Pons (tissue), 1 donor: ENCODE measurements at places on chromosomes 2 and 18.

GRCh38 chr2:58449286-58450010 lies 208.3 kb upstream of the FANCL start:
- peak; percentile 63 for DNase-seq

DNA sequence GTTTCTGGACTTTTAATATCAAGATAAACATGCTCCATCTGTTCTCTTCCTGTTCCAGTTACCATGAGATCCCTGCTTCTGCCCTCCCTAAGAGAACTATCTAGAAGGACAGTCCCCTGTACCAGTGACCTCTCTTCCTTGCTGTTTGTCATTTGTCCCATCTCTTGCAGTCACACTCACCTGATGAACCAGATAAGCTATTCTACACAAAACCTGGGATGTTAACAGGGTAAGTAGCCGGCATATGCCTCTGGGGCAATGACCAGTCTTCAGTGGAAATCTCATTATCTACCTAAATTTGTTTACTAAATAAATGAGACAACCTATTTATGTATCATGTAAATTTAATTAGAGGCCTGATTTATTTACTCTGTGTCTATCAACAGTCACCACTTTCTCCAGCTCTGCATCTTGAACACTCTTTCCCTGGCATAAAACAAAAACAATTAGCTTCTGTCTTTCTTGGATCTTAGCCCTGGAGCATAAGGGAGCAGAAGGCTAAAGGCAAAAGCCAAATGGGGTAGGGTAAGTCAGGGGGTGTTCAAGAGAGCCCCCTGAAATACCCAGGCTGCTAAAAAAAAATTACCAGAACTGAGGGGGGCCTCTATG lies 337.7 kb downstream of the ALK start:
- peak; percentile 7 for DNase-seq

DNA sequence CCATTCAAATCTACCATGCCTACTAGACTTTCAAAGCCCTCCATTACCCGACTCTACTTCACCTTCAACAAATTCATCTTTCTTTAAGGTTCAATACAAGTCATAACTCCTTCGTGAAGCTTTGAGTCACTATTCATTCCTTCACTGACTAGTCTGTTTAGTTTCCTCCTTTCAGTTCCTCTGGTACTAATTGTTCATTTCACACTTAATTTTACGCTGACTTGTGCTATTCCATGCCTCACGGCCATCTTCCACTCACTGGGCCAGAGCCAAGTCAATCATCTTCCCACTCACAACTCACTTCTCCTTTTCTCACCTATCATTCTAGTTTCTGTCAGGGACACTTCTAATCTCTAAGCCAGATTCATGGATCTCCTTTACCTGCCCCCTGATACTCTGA lies 136.2 kb downstream of the MTX2 start:
- no peak for DNase-seq

DNA sequence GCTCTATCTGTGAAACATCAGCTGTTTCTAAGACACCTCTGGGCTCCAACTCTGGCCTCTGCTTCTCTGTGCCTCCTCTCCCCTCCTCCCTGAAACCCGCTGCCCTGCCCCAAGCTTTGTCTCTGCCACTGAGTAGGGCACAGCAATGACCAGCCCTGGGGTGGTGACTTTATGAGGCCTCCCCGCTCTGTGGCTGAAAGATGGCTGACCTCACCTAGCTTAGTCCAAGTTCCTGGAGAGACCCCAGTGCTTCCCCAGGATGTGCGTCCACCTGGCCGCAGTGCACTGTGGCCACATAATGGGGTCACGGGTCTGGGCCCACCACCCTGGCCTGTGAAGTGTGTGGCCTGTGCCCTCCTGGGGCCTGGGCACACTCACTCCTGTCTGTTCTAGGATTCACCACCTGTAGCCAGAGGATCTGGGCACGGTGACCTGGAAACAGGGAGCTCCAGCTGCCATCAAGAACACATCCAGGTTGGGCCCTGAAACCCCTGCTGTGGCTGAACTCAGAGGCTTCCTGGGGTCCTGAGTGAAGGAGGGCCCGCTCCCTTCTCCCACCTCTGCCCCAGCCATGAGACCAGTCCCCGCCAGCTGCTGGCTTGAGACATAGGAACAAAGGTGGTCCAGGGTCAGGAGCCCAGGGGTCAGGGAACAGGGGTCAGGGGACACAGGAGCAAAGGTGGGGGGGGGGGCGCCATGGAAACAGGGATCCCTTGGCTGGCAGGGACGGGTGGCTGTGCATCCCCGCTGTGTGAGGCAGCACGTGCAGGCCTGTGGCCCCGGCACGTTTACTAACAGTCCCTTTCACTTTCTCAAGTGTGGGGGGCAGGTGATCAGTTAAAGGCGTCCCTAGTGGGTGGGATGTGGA lies 29.3 kb upstream of the OTOS start:
- DNase-seq, result no peak

DNA sequence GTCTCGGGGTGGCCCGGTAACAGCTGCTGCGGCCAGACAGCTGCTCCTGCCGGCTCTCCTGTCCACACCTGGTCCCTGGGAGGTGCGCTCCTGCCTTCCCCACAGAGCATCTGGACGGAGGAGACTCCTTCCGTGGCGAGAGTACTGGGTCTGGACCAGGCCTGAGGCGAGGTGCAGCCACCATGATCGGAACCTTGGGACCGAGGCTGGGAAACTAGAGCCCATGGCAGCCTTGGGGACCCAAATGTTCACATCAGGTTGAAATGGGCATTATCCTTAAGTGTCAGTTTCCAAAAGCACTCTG lies 628 bp downstream of the GIGYF2 start:
- peak; percentile 27 for DNase-seq

GRCh38 chr18:67864677-67865340 lies 348.3 kb upstream of the DSEL start:
- no peak for DNase-seq

DNA sequence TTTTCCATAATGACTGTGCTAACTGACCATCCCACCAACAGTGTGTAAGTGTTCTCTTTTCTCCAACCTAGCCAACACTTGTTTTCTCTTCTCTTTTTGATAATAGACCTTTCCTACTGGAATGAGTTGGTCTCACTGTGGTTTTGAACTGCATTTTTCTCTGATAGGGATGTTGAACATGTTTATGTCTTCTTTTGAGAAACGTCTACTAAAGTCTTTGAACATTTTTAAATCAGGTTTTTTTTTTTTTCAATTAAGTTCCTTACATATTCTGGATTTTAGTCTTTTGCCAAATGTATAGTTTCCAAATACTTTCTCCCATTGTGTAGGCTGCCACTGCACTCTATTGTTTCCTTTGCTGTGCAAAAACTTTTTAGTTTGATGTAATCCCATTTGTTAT lies 405.5 kb upstream of the FIGN start:
- no peak for DNase-seq

DNA sequence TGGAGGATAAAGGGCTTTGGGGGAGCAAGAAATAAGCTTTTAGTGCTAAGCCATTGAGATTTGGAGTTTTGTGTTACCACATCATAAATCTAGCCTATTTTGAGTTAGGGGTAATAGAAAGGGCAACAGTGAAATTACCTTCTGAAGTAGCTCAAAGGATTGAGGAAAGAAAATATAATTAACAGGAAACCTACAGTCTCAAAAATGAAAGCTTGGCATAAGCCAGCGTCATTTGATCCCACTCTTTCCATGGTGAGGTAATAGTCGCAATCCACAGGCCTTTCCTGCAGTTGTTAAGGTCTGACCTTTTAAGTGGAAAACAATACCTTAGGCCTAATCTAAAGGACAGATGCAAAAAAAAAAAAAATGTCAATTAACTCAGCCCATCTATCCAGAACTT lies 182.7 kb downstream of the UXS1 start:
- DNase-seq, result no peak

DNA sequence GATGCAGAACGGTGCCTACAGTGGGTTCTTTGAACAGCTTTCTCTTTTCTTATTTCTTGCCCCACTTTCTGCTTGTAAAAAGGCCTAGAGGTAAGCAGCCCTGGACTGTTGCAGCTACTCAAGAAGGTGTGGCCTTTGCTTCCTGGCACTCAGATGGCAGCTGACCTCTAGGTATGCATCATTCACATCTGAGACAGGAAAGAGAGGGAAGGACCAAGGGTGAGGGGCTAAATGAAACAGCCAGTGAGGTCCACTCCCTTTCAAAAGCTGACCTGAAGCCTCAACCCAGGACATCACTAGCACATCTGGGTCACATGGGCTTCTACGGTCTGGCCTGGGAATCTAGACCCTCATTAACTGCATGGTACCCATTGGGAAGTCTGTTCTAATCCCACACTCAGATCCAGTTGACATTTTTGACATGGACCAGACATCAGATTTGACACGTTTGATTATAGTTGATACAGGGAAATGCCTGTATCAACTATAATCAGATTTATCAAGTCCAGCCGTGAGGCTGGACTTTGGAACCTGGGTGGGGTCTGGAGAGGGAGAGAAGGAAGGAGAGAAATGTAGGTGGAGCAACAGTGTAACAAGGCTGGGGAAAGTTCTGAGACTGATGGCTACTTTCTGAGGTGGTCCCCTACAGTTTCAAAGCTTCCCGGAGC lies 60.2 kb downstream of the E2F6 start:
- no peak for DNase-seq

DNA sequence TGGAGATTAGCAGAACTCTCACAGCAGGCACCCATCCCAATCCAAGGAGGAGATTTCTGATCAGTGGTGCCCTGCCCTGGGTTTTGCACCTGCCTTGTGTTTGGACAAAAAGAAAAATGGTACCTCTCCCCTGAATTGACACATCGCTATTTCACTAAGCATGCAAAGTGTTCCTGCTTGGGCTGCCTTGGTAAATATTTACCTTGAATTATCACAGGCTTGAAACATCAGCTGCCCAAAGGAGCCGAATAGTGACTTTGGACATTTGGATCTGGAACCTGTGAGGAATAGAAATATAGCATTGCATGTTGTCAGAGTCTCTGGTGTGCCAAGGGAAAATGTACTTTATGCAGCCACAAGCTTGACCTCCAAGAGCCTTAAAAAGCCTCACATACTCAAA lies 926.4 kb upstream of the FANCL start:
- DNase-seq, result no peak

DNA sequence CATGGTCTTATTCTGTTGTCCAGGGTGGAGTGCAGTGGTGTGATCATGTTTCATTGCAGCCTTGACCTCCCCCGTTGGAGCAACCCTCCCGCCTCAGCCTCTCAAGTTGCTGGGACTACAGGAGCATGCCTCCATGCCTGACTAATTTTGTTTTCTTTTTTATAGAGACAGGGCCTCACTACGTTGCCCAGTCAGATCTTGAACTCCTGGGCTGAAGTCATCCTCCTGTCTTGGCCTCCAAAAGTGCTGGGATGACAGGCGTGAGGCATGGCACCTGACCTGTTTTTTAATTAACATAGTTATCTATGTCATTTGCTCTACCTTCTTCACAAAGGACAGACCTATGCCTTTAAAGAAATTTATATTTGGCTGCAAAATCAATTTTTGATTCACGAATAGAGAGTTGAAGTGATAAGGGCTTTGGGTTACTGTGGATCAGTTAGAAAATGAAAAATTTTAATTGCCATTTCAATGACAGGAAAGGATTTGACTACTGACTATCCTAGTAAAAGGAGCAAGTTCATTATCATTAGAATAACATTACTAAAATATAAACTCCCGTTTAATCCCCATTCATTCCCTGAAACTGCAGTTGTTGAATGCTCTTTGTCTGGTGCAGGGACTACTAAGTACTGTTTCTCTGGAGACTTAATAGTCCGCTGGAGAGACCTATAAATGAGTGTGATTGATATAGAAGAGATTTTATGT lies 3.7 kb downstream of the RNF138 start:
- no peak for DNase-seq

DNA sequence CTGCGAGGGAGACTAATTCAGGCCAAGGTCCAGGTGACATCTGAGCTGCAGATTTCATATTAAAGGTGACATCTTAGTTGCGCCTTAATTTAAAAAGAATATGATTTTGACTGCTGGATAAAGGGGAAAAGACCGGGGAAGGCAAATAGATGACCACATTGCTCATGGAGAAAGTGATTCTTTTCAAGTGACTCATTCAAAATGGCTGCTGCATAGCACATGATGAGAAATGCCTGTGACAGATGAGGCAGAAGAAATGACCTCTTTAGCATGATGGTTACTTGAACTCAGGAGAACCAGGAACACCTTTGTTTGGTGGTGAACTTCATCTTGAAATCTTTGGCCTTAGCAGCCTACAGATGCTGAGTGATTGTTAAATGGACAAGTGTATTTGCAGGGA lies 385.8 kb upstream of the TRIB2 start:
- no peak for DNase-seq

- no peak for DNase-seq
These were observed 730.4 kb downstream of the METTL4 start for GRCh38 chr18:1840878-1841277.

DNA sequence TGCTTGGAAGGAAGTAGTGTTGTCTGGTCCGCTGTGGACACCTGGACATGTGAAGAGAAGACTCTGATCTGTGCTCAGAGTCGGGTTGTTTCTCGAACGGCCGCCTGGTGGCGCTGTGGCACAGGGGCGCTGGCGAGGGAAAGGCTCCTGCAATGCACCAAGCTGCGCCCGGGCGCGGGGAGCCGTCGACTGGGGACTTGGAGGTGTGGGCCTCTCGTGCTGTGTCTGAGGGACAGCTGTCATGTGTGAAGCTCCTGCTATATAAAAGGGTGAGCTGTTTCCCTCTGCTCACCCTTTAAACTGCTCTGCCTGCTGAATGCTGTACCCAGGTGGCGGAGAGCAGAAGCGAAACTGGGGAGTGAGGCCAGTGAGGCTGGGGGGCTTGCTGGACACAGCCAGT lies 44.0 kb downstream of the GNAL start:
- peak; percentile 45 for DNase-seq

GRCh38 chr2:204109681-204110080 lies 173.1 kb downstream of the ICOS start:
- no peak for DNase-seq

- DNase-seq, result no peak
These were observed 657 bp downstream of the SGPP2 start for GRCh38 chr2:222424729-222425671.

DNA sequence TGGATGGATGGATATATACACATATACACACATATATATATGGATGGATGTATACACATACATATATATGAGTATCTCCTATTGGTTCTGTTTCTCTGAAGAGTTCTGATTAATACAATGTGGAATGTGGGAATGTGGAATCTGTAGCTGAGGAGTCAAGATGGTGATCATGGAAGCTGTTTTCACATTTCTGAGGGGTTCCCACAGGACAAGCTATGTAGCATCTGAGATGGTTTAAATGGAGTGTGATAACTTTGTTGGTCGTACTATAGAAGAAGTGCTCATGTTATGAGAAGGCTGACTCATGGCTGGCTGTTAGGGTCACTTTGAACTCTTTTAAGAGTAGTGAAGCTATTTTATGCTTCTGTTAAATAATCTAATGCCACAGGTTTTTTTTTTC lies 279.7 kb downstream of the MEIS1 start:
- DNase-seq, result no peak

GRCh38 chr18:21851327-21851961 lies 110.9 kb downstream of the MIB1 start:
- peak; percentile 56 for DNase-seq

GRCh38 chr2:15973481-15974401 lies 33.4 kb downstream of the MYCN start:
- peak; percentile 26 for DNase-seq
